Effector memory CD8-positive, alpha-beta T cell (primary cell): ENCODE measurements at places on chromosomes 3 and 15.

DNA sequence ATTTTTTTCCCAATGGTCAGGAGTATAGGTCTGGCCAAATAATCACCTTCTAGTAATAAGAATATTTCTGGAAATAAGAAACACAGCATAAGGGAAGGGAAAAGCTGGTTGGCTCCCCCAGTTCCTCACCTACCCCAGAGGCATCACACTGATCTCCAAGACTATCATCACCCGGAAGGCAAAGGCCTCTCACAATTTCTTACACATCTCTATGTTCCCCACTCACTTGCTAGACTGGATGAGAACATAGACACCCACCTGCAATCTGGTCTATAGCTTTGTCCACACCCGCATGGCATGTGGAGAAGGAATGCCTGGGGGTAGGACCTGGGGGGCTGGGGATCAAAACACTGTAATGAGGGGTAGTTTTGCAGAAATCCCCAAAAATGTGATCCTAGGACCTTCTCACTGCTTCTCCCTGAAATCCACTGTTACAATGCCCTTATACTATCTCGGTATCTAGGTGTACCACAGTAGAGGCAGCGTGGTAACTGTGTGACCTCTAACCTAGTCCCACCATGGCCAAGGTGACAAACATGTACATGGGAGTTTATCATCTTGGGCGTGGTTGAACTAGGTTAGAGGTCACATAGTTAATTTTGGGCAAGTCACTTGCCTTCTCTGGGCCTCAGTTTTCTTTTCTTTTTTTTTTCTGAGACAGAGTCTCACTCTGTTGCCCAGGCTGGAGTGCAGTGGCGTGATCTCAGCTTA, 29.5 kb upstream of the NRROS start:
- DNase-seq = no peak
- peaks cover 4% of the 10 kb centered on the region for H3K36me3 ChIP-seq
- no peaks in the 10 kb centered on the region for H3K27me3 ChIP-seq

GRCh38 chr15:45640616-45641015, 5.8 kb downstream of the SQOR start:
- H3K4me1 ChIP-seq = peaks cover 77% of the 10 kb centered on the region
- H3K4me3 ChIP-seq = no peak overlapping the region

DNA sequence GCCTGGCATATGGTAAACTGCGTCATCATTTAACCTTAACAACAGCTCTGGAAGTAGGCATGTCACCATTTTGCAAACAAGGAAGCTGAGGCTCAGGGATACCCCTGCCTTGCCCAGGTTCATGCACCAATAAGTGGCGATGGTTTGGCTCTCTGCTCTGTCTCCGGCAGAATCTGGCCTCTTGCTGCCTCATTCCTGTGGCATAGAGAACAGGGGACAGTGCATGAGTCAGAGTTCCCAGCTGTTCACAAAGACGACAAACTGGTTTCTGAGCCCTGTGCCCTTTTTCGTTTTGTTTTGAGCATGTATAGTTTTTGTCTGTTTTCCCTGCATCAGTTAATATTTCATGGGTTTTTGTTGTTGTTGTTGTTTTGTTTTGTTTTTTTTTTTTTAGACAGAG, 236.8 kb downstream of the OPA1 start:
- peaks cover 3% of the 10 kb centered on the region for H3K36me3 ChIP-seq
- H3K27me3 ChIP-seq = peaks cover 65% of the 10 kb centered on the region
- DNase-seq = no peak
- H3K4me3 ChIP-seq = no peak overlapping the region
- no peaks in the 10 kb centered on the region for H3K4me1 ChIP-seq

DNA sequence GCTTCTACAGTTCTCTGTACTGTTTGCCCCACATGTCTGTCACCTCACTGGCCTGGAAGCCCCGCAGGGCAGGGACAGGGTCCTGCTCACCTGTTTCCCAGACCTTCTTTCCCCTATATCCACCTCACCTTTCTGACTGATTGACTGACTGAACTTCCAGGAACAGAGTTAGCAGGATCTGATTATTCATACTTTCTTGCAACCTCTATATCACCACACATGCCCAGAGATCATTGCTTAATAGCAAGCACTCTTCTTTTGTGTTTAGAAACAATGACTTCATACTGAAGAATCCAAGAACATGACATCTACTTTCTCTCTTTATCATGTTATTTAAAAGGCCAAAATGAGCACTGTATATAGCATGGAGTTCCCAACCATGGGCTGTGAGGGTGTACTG, 18.0 kb upstream of the CLEC3B start:
- no peak overlapping the region for H3K27ac ChIP-seq
- no peak overlapping the region for H3K4me3 ChIP-seq
- H3K4me1 ChIP-seq = peaks cover 12% of the 10 kb centered on the region
- DNase-seq = no peak

GRCh38 chr3:176661432-176661964, 535.8 kb downstream of the TBL1XR1 start:
- H3K27ac ChIP-seq = no peak overlapping the region
- H3K4me1 ChIP-seq = no peaks in the 10 kb centered on the region
- no peak overlapping the region for H3K4me3 ChIP-seq
- DNase-seq = no peak
- no peaks in the 10 kb centered on the region for H3K27me3 ChIP-seq

DNA sequence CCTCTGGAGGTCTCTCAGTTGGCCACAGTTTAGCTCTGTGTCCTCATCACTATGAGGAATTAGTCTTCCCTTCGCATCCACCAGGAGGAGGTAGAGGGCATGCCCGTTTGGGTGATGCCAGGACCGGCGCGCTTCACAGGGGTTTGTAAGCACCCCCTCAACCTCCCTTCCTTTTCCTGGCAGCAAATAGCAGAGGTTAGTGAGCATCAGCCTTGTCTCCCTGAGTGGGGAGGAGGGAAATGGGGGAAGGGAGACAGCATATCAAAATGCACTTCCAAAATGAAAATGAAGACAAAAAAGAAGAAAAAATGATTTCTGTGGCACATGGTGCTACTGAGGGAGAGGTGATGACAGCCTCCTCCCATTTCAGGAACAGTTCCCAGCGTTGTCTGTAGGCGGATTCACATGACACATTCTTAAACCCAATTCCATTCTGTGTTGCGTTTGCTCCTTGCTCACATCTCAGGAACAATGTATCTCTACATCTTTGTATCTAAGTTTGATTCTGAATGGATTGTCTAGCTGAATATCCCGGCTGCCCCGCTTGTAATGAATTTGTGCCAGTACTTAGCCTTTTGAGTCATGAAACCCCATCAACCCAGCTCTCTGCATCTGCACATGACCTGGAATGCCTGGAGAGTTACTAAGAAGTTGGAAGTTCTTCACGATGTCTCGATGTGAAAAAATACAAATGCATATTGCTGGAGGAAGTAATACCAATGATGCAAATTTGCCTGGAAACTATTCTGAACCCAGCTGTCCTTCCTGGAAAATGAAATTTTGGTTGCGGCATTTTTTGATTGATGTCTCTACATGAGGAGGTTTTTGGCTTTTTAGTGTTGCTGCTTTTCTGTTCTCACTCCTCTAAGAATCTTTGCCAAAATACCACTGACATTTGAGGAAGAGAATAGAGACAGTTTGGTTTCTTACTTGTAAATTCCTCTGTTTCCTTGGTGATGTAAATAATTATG, 45.2 kb downstream of the TYRO3 start:
- H3K27ac ChIP-seq = no peak overlapping the region
- H3K4me3 ChIP-seq = peak overlapping the region; percentile 15
- H3K27me3 ChIP-seq = peaks cover 38% of the 10 kb centered on the region
- no peaks in the 10 kb centered on the region for H3K36me3 ChIP-seq

- H3K27ac ChIP-seq = peak overlapping the region; percentile 64
- H3K36me3 ChIP-seq = peaks cover 54% of the 10 kb centered on the region
- no peak overlapping the region for H3K4me3 ChIP-seq
- no peaks in the 10 kb centered on the region for H3K27me3 ChIP-seq
- H3K4me1 ChIP-seq = peaks cover 1% of the 10 kb centered on the region
Measured at GRCh38 chr15:52348056-52348745, 52.6 kb upstream of the MYO5C start.

- no peaks in the 10 kb centered on the region for H3K36me3 ChIP-seq
- H3K27me3 ChIP-seq = peaks cover 57% of the 10 kb centered on the region
- DNase-seq = no peak
Measured at GRCh38 chr3:16060945-16061344, 113.5 kb upstream of the GALNT15 start.

GRCh38 chr3:58559586-58559985, 17.6 kb downstream of the FAM107A start:
- H3K4me3 ChIP-seq = no peak overlapping the region
- no peaks in the 10 kb centered on the region for H3K4me1 ChIP-seq
- H3K36me3 ChIP-seq = no peaks in the 10 kb centered on the region
- DNase-seq = no peak
- H3K27ac ChIP-seq = no peak overlapping the region

DNA sequence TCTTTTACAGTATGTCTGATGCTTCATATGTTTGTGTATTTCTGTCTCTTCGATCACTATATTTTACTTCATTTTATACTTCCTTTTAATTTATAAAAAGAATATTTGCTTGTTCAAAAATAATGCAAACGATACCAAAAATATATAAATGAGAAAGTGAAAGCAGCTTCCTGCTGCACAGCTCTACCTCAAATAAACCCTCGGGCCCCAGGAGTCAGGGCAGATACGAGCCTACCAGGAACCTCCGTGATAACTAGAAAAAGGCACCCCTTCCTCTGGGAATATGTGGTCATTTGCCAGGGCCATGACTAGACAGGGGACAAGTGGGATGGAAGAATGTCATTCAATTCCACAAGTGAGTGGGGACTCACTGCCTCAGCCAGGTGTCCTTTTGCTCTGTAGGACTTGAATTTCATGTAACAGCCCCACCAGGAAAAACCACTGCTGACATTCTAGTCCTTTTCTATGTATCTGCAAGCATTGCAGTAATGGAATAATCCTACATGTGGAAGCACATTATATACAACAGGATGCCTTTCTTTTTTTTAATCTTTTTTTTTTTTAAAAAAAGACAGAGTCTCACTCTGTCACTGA, 133.3 kb downstream of the SUCLG2 start:
- DNase-seq = no peak
- no peaks in the 10 kb centered on the region for H3K27me3 ChIP-seq
- no peak overlapping the region for H3K27ac ChIP-seq
- H3K4me3 ChIP-seq = no peak overlapping the region

- H3K4me3 ChIP-seq = no peak overlapping the region
- no peak overlapping the region for H3K27ac ChIP-seq
- no peak for DNase-seq
Measured at GRCh38 chr3:150240891-150241290, 167.2 kb upstream of the TSC22D2 start.

GRCh38 chr15:63190769-63191649, 1.6 kb downstream of the RAB8B start:
- peak overlapping the region; percentile 98 for H3K4me3 ChIP-seq
- peak overlapping the region; percentile 89 for H3K27ac ChIP-seq
- H3K4me1 ChIP-seq = peaks cover 53% of the 10 kb centered on the region
- H3K36me3 ChIP-seq = peaks cover 36% of the 10 kb centered on the region
- no peak for DNase-seq

- no peaks in the 10 kb centered on the region for H3K27me3 ChIP-seq
- no peak overlapping the region for H3K27ac ChIP-seq
- H3K4me3 ChIP-seq = no peak overlapping the region
- no peaks in the 10 kb centered on the region for H3K36me3 ChIP-seq
Measured at GRCh38 chr3:177478170-177478867, 281.0 kb upstream of the TBL1XR1 start.

- H3K4me3 ChIP-seq = no peak overlapping the region
- H3K27me3 ChIP-seq = peaks cover 49% of the 10 kb centered on the region
- H3K4me1 ChIP-seq = no peaks in the 10 kb centered on the region
- no peak overlapping the region for H3K27ac ChIP-seq
- H3K36me3 ChIP-seq = no peaks in the 10 kb centered on the region
Measured at GRCh38 chr15:86077070-86077469, 2.6 kb upstream of the AGBL1 start.

DNA sequence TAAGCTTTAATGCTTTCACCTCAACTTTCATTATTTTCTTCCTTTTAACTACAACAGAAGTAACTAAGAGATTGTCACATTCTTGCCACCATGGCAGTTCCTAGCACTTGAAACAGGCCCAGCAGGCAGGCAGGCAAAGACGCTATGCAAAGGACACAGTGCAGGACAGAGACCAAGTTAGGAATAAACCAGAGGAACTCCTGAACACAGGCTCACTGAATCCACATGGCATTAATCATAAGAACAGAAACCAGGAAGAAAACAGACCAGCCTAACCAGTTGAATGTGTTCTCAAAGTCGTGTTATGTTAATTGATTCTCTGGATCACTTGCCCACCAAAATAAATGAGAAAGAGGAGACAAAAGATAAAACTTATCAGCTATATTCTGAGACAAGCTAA, 397.6 kb downstream of the TBL1XR1 start:
- no peaks in the 10 kb centered on the region for H3K36me3 ChIP-seq
- no peak overlapping the region for H3K4me3 ChIP-seq
- no peaks in the 10 kb centered on the region for H3K4me1 ChIP-seq
- DNase-seq = no peak
- no peak overlapping the region for H3K27ac ChIP-seq
- H3K27me3 ChIP-seq = peaks cover 25% of the 10 kb centered on the region

DNA sequence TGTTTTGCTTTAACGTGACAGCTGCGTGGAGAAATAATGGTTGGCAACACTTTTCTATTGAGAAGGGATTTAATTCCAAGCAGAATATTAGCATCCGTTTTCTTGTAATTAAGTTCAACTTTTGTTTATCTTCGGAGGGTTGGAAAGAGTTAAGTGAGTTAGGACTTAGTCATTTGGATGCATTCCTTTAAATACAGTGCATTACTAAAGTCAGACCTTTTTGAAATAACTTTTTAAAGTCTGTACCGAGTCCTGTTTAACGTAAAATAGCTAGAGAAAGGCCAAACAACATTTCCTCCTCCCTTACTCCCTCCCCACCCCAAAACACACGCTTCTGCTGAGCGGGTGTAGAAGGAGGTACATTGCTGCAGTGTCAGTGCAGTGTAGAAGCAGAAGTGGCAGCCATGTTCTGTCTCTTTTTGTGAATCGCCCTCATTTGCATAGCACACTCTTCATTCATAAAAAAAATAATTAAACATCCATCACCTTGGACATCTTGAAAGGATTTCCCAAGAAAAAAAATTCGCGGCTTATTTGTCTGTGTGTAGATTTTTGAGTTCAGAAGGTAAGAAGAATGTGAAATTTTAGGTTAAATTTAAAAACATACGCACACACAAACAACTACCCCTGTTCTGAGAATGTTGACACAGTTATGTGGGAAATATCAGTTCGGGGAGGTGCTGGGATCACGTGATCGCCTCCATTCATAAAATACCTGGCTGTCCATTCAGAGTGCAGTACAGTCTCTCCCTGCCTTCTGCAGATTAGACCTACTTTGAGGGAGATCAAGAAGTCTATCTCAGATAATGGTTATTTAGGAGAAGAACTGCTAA, 1.6 kb downstream of the SPRED1 start:
- no peaks in the 10 kb centered on the region for H3K27me3 ChIP-seq
- H3K36me3 ChIP-seq = peaks cover 10% of the 10 kb centered on the region
- DNase-seq = peak; percentile 23
- H3K27ac ChIP-seq = peak overlapping the region; percentile 66
- peak overlapping the region; percentile 78 for H3K4me3 ChIP-seq
- H3K4me1 ChIP-seq = peaks cover 23% of the 10 kb centered on the region

DNA sequence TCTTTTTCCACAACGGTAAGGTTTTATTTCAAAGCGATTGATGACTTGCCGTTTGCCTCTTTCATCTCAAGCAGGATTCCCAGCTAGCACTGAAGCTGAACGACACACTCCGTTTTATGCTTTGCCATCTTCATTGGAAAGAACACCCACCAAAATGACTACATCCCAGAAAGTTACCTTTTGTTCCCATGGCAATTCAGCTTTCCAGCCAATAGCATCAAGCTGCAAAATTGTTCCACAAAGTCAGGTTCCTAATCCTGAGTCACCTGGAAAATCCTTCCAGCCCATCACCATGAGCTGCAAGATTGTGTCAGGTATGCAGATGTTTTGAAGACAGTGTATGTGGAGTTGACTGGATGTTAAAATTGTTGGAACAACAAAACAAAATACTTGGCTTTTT, 56.5 kb downstream of the YEATS2 start:
- no peak overlapping the region for H3K27ac ChIP-seq
- H3K36me3 ChIP-seq = peaks cover 69% of the 10 kb centered on the region
- no peak for DNase-seq
- H3K4me3 ChIP-seq = no peak overlapping the region
- H3K4me1 ChIP-seq = no peaks in the 10 kb centered on the region
